ENCODE measurements at places on chromosomes 1 and 21.

DNA sequence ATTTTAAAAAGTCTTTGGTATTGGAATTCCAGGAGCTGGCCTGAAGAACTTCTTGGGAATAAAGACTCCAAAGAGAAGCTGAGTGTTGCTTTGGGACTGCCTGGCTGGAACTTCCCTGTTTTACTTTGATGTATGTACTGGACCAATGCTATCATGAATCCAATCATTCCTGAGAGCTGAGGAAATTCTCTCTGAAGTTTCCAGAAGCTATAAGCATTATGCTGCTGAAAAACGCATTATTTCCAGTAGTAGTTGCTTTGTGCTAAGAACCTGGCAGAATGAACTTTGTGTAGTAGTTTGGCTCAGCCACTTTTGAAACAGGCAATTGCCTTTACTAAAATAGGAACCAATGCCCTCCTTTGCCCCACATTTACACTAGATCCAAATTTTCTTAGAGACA, 260.7 kb downstream of the HLX start:
- no peak for DNase-seq

GRCh38 chr1:116310180-116310579, 62.9 kb upstream of the ATP1A1 start:
- no peak for DNase-seq

GRCh38 chr1:156656806-156657740, 15.2 kb downstream of the BCAN start:
- DNase-seq = peak; percentile 70

DNA sequence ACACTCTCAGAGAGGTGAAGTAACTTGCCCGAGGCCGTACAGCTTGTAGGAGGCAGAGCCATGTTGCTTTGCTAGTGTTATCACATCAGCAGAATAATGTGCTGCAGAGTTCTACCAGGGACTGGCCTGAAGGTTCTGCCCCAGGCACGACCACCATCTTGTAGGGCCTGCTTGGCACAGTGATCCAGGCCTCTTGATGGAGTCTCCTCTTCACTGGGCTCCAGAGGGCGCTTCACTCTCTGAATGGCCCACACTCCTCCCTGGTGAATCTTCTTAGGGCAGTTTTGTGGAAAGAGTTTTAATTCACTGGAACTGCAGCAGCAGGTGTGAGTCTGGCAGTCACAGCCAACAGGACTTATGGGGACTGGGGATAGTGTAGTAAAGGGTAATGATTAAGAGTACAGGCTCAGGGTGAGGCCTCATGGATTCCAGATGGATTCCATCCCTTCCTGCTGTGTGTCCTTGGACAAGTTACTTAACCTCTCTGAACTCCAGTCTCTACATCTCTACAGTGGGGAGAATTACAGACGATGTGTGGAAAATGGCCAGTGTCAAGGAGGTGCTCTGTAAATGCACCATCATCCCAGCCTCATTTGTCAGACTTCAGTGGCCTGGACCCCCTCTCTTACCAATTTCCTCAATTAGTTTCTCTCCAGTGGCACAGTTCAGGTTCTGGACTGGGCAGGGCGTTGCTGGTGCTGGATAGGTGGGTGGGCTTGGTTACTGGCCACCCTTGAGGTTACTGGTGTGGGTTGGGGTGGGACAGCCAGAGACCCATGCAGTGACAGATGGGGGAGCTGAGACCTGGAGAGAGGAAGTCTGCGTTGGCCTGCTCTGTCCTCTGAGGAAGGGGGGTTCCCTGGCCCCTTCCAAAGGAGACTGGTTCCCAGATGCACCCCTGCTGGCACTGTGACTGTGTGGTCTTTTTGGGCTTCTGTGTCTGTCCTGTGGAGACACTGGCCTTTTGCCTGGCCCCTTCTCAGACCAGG, 45.9 kb upstream of the CSF3R start:
- no peak for DNase-seq

GRCh38 chr1:59484096-59484495, 187.2 kb downstream of the FGGY start:
- DNase-seq = no peak

DNA sequence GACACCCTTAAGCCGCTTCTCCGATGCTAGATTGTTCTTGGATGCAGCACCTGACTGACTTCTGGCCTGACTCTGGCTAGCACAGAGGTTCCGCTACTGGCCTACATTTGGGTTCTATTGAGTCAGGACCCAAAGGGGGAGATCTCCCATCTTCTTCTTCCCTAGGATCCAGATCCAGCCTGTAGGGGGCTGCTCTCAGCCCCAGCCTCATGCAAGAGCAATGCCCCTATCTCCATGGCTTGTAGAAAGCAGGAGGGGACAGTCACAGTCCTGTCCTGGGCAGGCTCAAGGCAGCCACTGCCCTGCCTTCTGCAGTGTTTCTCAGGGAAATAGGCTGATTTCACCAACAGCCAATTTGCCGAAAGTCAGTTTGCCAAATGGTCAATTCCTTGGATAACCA, 6.3 kb upstream of the ADAR start:
- no peak for DNase-seq

- DNase-seq = no peak
Measured at GRCh38 chr1:237685551-237685950, 205.2 kb downstream of the ZP4 start.

- no peak for DNase-seq
Measured at GRCh38 chr1:61337981-61338848, 255.9 kb downstream of the NFIA start.

- no peak for DNase-seq
Measured at GRCh38 chr1:175443332-175443731, 250.8 kb upstream of the KIAA0040 start.

- DNase-seq = no peak
Measured at GRCh38 chr21:36555199-36555800, 75.4 kb upstream of the CLDN14 start.

DNA sequence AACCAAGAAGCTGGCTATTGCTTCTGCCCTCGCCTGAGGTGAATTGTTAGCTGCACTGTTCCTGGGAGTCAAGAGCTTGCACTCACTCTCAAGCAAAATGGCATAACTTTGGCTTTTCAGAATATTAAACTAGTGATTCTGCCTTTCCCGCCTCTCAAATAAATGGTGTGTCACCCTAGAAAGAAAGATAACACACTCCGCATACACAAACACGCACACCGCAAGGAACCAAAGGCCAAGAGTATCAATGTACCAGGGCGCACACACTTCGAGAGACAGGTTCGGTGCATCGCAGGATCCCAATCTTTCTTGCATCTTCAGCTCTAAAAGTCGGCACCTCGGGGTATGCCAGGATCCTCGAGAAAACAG, 470 bp upstream of the RTCA start:
- no peak for DNase-seq

DNA sequence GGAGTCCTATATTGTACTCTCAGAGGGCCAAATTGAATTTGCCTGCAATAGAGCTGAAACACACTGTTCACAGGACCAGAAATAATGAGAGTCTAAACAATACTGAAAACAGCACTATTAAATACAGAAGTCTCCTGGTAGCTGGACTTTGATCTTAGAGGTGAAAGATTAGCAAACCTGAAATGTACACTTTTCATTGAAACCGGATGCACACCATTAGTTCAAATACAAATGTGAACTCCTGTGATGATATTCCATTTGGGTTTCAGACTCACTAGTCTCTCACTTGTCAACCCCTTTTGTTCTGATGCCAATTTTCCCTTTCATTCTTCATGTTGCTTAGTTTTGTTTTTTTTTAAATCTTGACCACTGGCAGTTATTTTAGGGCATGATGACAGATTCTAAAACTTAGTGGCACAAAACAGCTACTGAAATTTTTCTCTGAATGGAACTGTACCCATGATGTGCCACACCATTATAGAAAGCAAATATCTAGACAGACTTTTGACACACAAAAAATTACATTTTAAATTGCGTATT, 5.9 kb upstream of the TNFSF4 start:
- no peak for DNase-seq

GRCh38 chr1:97314685-97315084, 593.1 kb downstream of the PTBP2 start:
- no peak for DNase-seq

DNA sequence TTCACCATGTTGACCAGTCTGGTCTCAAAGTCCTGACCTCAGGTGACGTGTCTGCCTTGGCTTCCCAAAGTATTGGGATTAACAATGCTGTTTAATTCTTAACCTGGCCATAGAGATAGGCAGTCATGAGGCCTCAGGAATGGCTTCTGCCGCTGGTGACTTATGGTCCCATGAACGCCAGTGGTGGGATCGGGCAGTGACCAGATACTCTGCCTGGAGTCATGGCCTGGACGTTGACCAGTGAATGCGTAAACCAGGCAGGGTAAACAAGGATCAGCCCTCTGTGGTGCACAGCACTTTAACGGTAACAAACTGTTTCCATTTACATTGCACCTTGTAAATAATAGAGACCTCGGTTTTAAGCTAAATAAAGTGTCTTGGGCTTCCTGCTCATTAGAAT, 23.0 kb downstream of the MTARC1 start:
- no peak for DNase-seq
